Suppressor macrophage (primary cell): ENCODE measurements at places on chromosomes 2 and 18.

DNA sequence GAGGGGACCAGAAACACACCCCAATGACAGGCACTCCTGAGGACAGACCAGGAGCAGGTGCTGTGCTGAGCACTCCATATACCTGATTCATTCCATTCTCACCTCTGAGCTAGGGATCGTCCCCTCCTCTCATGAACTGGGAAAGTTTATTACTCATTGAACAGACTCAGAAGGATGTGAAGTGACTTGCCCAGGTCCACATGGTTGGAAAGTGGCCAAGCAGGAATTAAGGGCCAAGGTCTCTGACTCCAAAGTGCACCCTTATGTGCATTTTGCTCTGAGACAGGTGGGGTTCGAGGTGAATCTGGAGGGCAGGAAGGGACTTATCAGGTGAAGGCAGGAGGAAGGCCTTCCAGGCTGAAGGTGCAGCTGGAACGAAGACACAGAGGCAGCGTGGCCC lies 25.1 kb upstream of the PLB1 start:
- no peak for DNase-seq

DNA sequence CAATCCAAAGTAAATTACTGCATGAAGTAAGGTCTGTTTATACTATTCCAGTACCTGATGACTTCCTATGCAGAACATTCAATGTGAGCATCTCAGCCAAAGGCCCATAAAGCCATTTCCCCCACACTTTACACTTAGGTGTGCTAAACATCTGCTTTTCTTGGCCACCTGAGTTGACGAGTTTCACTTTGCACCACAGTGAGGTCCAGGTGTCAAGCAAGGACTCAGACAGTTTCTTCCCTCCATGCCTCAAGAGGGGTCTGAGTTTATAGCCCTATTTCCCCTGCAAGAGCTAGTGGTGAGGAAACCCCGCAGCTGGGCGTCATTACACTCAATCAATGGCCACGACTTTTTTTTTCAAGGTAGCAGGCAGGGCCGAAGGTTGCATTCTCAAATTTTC lies 107.7 kb downstream of the MREG start:
- DNase-seq: no peak

DNA sequence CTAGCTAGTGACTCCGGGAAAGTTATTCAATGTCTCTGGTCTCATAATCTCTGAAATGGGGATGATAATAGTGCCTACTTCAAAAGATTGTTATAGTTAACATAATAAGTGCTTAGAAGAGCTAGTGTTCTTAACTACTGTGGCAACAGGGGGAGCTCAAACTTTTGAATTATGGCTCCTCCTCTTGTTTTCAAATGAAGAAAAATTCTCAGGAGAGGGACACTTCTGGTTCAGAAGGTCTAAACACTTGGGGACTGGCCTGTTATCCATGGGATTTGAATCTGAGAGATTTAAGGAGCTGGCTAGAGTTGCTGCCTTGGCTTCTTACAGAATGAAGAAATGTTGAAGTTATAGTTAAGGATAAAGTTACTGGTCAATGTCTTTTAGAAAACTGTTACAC lies 92.2 kb upstream of the ITGB6 start:
- DNase-seq: no peak

DNA sequence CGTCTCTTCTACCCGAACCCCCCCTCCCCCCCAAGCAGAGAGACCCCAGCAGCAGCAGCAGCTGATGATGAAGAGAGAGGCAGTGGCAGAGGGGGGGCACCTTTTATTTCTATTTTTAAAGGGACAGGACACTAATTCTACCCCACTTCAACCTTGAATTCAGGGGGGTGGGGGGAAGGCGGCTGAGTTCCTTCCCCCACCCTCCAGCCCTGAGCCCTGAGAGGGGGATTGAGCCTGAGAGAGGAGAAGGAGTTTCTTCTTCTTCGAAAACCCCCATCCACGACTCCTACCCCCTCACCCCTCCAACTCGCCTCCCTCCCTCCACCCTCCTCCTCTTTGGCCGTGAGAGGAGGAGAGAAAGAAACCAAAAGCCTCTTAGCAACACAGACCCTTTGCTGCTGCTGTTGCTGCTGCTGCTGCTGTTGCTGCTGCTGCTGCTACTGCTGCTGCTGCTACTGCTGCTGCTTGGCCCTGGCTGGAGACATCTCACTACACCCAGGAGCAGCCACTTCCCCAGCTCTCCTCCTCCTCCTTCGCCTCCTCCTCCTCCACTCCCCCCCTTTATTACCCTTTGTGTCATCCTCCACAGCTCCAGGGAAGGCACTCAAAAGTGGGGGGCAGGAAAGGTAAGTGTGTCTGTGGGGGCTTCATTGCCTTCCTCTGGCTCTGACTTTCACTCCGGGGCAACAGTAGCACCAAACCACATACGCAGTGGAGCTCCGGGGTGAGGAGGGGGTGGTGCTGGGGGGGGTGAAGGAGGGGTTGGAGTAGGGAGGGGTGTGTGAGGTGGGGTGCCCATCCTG lies at the start of gene MBD5:
Gene MBD5 (plus strand): TSS at position 33 of the 803 bp plus-strand sequence.
- DNase-seq: peak; percentile 39

- DNase-seq: no peak
Measured at GRCh38 chr2:51297488-51297887, 265.6 kb upstream of the NRXN1 start.

DNA sequence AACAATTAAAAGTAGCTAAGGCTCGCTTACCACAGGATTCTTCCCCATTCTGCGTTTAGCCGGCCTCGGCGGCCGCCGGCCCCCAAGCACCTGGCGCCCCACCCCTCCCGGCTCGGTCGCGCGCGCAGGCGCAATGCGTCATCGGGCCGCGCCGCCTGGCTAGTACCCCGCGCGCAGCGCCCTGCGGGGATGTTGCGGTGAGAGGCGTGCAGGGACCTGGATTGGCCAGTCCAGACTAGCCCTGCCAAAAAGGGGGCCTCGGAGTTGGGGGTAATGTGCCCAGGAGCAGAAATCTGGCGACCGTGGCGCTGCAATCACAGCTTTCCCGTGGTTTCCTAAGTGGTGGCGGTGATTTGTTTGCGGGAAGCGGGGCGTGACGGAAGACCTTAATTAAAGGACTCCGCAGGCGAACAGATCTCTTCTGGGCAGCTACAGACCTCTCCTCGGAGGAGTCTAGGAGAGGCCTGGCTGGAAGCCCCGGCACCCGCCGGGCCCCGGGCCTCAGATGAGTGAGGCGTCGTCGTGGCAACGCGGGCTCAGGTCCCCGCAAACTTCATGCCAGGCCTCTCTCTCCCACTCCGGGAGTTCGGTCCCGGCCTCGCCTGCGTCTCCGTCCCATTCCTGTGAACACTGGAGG lies 606 bp downstream of the TMEM237 start:
- DNase-seq: peak; percentile 93

DNA sequence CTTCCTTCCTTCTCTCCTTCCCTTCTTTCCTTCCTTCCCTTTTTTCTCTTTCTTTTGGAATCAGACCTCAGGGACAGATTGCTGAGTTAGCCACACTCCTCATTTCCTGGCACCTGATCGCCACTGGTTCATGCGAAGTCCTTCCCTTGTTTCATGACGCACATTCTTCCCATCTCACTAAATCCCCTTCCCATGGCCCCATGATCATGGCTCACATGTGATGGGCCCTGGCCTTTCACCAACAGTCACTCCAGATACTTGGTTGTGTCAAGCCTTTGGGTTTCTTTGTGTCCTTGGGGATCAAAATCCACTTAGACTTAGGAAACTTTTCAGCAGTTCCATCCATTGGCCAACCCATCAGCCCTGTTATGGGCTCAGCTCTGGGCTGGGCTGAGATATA lies 23.8 kb upstream of the ASPRV1 start:
- DNase-seq: peak; percentile 47

GRCh38 chr2:30223413-30223874 lies 7.9 kb upstream of the LBH start:
- DNase-seq: no peak

DNA sequence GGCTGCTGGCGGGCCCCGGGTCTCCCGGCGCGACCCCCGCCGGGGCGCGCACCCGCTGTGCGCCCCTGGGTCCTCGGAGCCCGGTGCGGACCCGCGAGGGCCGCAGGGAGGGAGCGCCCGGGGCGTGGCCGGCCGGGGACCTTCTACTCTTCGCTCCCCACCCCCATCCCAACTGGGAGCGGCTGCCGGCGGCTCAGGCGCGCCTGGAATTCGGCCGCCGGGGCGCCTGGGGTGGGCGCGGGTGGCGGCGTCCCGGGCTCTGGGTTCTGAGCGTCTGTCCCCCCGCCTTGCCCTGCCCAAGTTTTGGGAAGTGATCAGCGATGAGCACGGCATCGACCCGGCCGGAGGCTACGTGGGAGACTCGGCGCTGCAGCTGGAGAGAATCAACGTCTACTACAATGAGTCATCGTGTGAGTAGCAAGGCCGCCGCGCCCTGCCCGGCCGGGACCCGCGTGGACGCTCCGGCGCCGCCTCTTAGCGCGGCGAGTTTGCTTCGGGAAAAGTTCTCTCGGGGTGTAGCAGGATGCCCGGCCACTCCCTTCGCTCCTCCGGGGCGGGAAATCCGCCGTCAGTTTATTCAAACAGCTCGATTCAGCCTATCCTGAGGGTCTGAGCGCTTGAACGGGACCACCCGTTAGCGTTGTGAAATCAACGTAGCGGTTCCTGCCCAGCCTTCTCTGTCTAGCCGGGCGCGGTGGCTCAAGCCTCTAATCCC lies 502 bp downstream of the TUBB6 start:
- DNase-seq: peak; percentile 95

- DNase-seq: no peak
Measured at GRCh38 chr2:188819792-188820191, 154.4 kb upstream of the COL3A1 start.

- DNase-seq: peak; percentile 54
Measured at GRCh38 chr2:215843579-215843978, 169.8 kb downstream of the MREG start.

- DNase-seq: peak; percentile 74
Measured at GRCh38 chr2:126657148-126657635, 1.2 kb downstream of the GYPC start.

- DNase-seq: peak; percentile 31
Measured at GRCh38 chr2:111697560-111697959, 186.4 kb downstream of the ANAPC1 start.
